ENCODE measurements at places on chromosomes 11 and 22. TPM values are rescaled to one million over a fixed set of nuclear protein-coding genes. Genes with fewer than 3 reads are reported as not detected.

The GAS2 gene
- total RNA-seq: 4.5 TPM

- H3K4me3 ChIP-seq: no peak overlapping the region
- DNase-seq: no peak
- H3K36me3 ChIP-seq: no peaks in the 10 kb centered on the region
- no peaks in the 10 kb centered on the region for H3K27me3 ChIP-seq
These were observed 87.9 kb downstream of the OSBP2 start for GRCh38 chr22:30782613-30783012.

DNA sequence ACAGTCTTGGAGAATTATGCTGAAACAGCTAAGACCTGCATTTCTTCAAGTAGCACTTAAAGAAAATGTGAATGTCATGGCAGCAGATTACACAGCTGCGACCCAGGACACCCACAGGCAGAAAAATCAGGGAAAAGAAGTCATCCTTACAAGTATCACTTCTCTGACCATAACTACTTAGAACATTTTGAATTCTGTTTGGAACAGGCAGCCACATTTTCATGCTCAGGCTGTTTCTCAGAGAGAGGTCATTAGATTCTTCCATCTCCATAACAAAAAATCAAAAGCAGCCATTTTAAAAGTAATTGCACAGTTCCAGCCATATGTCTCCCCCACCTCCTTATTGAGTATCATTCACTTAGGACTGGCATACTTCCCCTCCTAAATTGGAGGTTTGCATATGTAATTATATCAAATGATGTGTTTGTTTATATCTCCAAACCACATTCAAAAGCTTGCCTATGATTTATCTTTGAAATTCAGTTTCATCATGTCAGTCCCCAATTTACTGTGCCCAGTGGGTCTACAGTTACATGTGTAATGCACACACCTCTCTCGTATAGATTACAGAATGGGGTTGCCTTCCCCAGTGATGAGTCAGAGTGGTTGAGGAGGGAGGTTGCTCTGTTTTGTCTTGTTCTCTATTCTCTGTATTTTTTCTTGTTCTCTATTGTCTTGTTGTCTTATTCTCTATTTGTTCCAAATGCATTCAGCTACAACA lies 276.5 kb upstream of the MTNR1B start:
- no peaks in the 10 kb centered on the region for H3K27me3 ChIP-seq
- DNase-seq: no peak
- no peak overlapping the region for H3K27ac ChIP-seq
- H3K36me3 ChIP-seq: no peaks in the 10 kb centered on the region
- H3K4me3 ChIP-seq: no peak overlapping the region
- H3K4me1 ChIP-seq: no peaks in the 10 kb centered on the region

GRCh38 chr11:29452146-29452545 lies 564.7 kb downstream of the KCNA4 start:
- H3K27ac ChIP-seq: no peak overlapping the region
- H3K4me3 ChIP-seq: no peak overlapping the region
- H3K36me3 ChIP-seq: no peaks in the 10 kb centered on the region
- no peaks in the 10 kb centered on the region for H3K27me3 ChIP-seq

DNA sequence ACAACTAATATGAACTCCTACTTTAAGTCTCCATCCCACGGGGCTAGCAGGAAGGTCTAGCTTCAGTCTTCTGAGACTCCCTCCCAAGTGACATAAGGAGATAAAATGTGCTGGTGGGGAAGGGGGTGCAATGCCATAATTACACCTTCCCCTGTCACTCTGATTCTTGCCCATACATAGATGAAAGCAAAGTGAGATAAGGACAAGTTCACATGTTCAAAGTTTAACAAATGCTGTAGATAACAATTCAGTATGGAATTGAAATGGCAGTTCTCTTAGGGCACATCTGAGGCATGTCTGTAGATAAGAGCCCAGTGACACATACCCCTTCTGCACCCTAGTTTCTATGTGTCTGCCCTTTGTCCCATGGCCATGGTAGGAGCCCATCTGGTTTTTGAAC lies 38.2 kb upstream of the PANX1 start:
- no peaks in the 10 kb centered on the region for H3K4me1 ChIP-seq
- no peak overlapping the region for H3K4me3 ChIP-seq
- no peak overlapping the region for H3K27ac ChIP-seq
- H3K27me3 ChIP-seq: no peaks in the 10 kb centered on the region
- DNase-seq: no peak
- H3K36me3 ChIP-seq: no peaks in the 10 kb centered on the region

The GAB4 gene
- not detected for total RNA-seq

DNA sequence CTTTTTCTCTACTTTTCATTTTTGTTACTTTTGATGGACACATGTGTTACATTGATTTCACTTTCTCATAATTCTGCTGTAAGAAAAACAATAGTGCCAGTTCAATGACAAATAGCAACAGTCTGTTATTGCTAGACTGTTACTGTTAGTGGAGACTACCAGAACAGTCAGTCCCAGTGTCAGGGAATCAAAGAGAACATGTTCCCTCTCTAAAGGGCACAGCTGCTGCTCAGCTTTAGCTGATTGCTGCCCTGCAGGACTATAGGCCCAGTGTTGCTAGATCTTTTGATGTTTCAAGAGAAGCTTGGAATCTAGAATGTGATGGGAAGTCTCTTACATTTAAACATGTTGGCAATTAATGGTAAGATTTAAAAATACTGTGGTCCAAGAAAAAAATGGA lies 3.4 kb downstream of the BIRC3 start:
- H3K4me1 ChIP-seq: no peaks in the 10 kb centered on the region
- H3K36me3 ChIP-seq: no peaks in the 10 kb centered on the region
- H3K27ac ChIP-seq: no peak overlapping the region
- DNase-seq: no peak
- no peak overlapping the region for H3K4me3 ChIP-seq
- no peaks in the 10 kb centered on the region for H3K27me3 ChIP-seq

DNA sequence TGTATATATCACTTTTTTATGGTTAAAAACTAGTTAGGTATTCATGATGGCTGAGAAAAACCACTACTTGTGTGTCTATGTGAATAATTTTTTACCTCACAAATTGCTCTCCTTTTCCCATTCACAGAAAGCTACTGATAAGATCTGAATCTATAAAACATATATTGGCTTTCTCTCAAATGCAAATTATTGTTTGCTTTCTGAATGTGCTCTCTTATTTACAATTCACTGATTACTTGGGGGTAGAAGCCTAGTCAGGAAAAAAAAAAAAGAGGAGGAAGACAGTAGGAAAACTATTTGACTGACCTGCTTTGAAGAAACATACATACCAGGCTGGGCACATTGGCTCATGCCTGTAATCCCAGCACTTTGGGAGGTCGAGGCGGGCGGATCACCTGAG lies 20.5 kb downstream of the PGM2L1 start:
- no peaks in the 10 kb centered on the region for H3K27me3 ChIP-seq
- no peak for DNase-seq
- no peaks in the 10 kb centered on the region for H3K4me1 ChIP-seq

- no peak overlapping the region for H3K27ac ChIP-seq
- H3K4me3 ChIP-seq: no peak overlapping the region
- DNase-seq: no peak
- H3K4me1 ChIP-seq: no peaks in the 10 kb centered on the region
- no peaks in the 10 kb centered on the region for H3K36me3 ChIP-seq
These were observed 82.3 kb downstream of the C11orf91 start for GRCh38 chr11:33618351-33618710.

GRCh38 chr11:129372609-129373488 lies 2.8 kb upstream of the BARX2 start:
- H3K36me3 ChIP-seq: no peaks in the 10 kb centered on the region
- H3K4me1 ChIP-seq: no peaks in the 10 kb centered on the region
- H3K4me3 ChIP-seq: peak overlapping the region; percentile 56
- H3K27me3 ChIP-seq: peaks cover 58% of the 10 kb centered on the region
- peak overlapping the region; percentile 37 for H3K27ac ChIP-seq
- DNase-seq: no peak

DNA sequence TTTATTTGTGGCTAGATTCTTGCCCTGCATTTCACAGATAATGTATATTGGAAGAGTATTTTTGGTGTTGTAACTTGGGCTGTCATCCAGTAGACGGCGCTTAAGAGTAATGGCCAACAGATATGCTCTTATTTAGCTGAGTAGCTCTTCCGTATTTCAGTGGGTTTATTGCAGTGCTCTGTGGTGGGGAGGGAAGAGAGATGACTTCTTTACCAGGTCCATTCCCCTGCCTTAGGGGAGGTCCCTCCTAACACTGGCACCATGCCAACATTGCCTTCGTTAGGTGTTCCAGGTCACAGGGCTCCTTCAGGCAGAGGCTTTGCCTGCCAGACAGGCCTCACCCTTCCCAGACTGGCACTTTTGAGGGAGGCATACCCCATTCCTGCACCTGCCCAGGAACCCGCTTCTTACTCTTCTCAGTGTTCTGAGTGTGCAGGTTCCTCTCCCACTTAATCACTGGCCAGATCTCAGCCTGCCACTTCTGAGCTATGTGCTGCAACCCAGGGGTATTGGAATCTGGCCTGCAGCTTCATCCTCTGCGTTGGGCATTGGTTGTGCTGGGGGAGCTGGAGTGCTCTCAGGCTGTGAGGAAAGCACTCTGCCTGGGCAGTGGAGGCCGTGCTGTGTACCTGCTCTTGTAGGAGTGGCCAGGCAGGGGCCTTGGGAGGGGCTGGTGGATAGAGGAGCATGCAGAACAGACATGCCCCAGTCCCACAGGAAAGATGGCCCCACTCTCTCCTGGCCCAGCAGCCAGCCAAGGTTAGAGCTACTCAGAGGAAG lies 29.4 kb upstream of the SLN start:
- no peaks in the 10 kb centered on the region for H3K36me3 ChIP-seq
- no peaks in the 10 kb centered on the region for H3K4me1 ChIP-seq
- no peak overlapping the region for H3K4me3 ChIP-seq
- H3K27me3 ChIP-seq: no peaks in the 10 kb centered on the region
- no peak overlapping the region for H3K27ac ChIP-seq

The APLNR gene
- total RNA-seq: 5.3 TPM

DNA sequence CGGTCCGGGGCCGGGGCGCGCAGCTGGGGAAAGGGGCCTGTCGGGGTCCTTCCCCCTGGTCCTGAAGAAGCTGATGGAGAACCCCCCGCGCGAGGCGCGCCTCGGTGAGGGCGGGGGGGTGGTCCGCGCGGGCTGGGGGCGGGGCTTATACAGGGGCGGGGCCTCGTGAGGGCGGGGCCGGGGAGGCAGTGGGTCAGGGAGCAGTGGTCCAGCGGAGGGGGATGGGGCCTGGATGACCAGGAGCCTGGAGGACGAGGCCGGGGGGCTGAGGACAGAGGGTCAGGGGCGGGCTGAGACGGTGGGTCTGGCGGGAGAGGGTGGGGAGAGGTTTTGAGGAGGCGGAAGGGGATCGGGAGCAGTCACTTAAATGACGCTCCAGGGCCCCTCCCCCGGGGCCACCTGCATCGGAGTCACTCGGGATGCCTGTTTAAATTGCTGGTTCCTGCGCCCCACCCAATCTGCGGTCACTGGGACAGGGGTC lies 396 bp downstream of the TEF start:
- peak overlapping the region; percentile 83 for H3K4me3 ChIP-seq
- H3K36me3 ChIP-seq: peaks cover 2% of the 10 kb centered on the region
- H3K27me3 ChIP-seq: no peaks in the 10 kb centered on the region

DNA sequence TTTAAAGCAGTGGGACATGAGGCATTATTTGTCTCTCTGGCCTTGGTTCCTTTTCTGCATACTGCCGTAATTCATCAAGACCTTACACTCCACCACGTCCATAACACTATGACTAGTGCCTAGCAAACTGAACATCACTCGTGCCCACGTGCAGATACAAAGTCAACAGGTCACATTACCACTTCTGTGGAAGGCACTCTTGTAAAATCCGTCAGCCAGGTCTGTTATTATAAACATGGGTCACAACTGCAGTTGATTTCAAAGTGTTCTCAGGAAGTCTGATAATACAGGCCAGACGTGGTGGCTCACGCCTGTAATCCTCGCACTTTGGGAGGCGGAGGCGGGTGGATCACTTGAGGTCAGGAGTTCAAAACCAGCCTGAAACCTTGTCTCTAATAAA lies 14.1 kb downstream of the VSIG10L2 start:
- DNase-seq: no peak
- no peak overlapping the region for H3K4me3 ChIP-seq
- no peaks in the 10 kb centered on the region for H3K4me1 ChIP-seq
- H3K27ac ChIP-seq: no peak overlapping the region
- no peaks in the 10 kb centered on the region for H3K36me3 ChIP-seq

DNA sequence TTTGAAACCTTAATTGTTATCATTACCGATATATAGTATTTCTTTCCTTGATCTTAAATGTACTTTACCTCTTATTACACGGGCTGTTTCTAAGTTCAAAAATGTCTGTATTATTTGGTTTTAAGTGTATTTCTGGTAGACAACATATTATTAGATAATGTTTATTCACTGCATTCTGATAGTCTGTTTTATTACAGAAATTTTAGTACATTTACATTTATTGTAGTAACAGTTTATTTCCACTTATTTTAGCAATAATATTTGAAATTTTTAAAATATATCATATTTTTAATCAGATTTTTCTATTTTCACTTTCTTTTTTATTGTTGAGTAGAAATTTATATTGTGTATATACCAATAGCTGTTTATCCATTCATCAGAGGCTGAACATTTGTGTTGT lies 1195.2 kb downstream of the TBC1D22A start:
- H3K4me1 ChIP-seq: no peaks in the 10 kb centered on the region
- no peaks in the 10 kb centered on the region for H3K27me3 ChIP-seq
- H3K4me3 ChIP-seq: no peak overlapping the region
- H3K36me3 ChIP-seq: no peaks in the 10 kb centered on the region
- no peak for DNase-seq

The MS4A3 gene
- not detected for total RNA-seq

The ARRB1 gene
- 53.8 TPM for total RNA-seq

- H3K36me3 ChIP-seq: no peaks in the 10 kb centered on the region
- H3K4me3 ChIP-seq: no peak overlapping the region
- DNase-seq: no peak
- no peaks in the 10 kb centered on the region for H3K4me1 ChIP-seq
These were observed 5.5 kb downstream of the UNC93B1 start for GRCh38 chr11:67998150-67999045.

The OR51I1 gene
- total RNA-seq: 0.35 TPM

- no peaks in the 10 kb centered on the region for H3K27me3 ChIP-seq
- no peaks in the 10 kb centered on the region for H3K4me1 ChIP-seq
- no peak overlapping the region for H3K27ac ChIP-seq
- H3K36me3 ChIP-seq: peaks cover 2% of the 10 kb centered on the region
These were observed 37.2 kb downstream of the TRMU start for GRCh38 chr22:46372686-46373085.

- no peak overlapping the region for H3K27ac ChIP-seq
- no peaks in the 10 kb centered on the region for H3K36me3 ChIP-seq
- no peaks in the 10 kb centered on the region for H3K4me1 ChIP-seq
- DNase-seq: no peak
- H3K4me3 ChIP-seq: no peak overlapping the region
These were observed 28.1 kb upstream of the CHORDC1 start for GRCh38 chr11:90250970-90251369.

The CCDC157 gene
- 5.1 TPM for total RNA-seq

GRCh38 chr11:128645968-128646367 lies 47.9 kb upstream of the FLI1 start:
- DNase-seq: peak; percentile 26
- no peak overlapping the region for H3K4me3 ChIP-seq

The CAPN5 gene
- 36.0 TPM for total RNA-seq

All from kidney (tissue), 22 donors.